Urothelium cell line (cell line): ENCODE measurements at places on chromosomes 2 and 18.

GRCh38 chr18:31097666-31098065, 4.6 kb downstream of the DSC2 start:
- DNase-seq = no peak

GRCh38 chr2:23745726-23746105, 181.2 kb downstream of the ATAD2B start:
- no peak for DNase-seq

DNA sequence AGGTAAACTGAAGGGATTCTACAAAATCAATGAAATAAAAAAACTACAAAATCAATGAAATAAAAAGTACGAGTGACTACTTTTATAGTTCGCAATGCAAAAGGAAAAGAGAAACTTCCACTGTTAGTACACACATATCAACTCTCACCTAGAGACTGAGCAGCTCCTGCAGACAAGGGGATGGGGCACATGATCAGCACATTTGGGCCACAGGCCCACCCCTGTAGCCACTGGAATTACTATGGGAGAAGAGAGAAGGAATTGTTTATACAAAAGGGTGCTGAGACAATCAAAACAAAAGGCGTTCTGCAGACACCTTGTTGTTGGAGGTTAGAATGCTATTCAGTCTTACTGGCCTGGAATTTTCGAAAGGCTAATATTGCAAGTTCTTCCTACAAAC, 34.7 kb upstream of the CD226 start:
- no peak for DNase-seq

DNA sequence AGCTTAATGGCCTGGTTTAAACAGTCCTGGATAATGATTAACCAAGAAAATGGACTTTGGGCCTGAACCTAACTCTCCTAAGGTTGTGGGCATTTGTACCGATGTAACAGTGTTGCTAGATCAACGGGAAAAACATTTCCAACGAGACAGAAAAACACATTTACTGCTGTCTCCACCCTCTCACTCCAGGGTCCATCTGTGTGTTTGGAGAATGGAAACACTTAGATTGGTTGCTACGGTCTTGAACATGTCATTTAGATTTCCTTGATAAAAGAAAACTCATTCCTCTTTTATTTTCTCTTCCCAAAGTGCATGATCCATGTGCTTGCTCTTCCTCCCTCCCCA, 88.0 kb downstream of the SOCS6 start:
- no peak for DNase-seq

GRCh38 chr2:158718196-158718585, 76.9 kb upstream of the DAPL1 start:
- DNase-seq = no peak

GRCh38 chr2:209624192-209624938, 147.3 kb upstream of the UNC80 start:
- DNase-seq = no peak

GRCh38 chr2:152920846-152921245, 202.4 kb downstream of the ARL6IP6 start:
- peak; percentile 29 for DNase-seq

GRCh38 chr2:18651842-18652774, 62.7 kb upstream of the NT5C1B start:
- DNase-seq = no peak

DNA sequence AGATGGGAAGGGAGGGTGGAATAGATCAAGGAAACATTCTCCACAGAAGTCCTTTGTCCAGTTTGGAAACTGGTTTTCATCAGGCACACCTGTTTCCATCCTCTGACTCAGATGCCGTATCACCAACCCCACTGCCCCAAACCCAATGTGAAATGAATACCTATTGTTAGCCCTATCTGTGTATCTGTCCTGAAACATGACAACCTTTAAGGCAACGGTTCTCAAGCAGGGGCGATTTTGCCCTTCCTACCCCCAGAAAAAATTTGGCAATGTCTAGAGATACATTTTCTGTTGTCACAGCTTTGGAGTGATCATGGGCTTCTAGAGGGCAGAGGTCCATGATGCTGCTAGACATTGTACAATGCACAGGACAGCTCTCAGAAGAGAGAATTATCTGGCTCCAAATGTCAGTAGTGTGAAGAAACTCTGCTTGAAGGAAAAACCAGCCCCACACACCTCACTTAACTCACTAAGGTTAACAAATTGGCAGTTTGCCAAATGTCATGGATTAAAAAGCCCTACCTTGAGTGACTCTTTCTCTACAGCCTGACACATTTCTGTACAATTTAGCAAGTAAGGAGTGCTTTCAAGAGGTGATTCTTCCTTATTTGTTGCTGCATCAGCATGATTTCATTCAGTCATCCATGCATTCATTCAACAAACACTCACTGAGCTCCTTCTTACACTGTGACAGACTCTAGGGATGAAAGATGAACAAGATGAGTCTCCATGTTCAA, 3.4 kb downstream of the SCTR start:
- no peak for DNase-seq

GRCh38 chr2:47818777-47819176, 35.8 kb downstream of the MSH6 start:
- DNase-seq = no peak

- no peak for DNase-seq
These were observed 250.5 kb downstream of the SLC8A1 start for GRCh38 chr2:40201425-40201824.

- no peak for DNase-seq
These were observed 5.4 kb upstream of the IGFBP5 start for GRCh38 chr2:216700781-216701180.

- no peak for DNase-seq
These were observed 50.3 kb downstream of the RABL2A start for GRCh38 chr2:113677330-113677729.

- no peak for DNase-seq
These were observed 284.7 kb upstream of the HDAC4 start for GRCh38 chr2:239685556-239685955.

DNA sequence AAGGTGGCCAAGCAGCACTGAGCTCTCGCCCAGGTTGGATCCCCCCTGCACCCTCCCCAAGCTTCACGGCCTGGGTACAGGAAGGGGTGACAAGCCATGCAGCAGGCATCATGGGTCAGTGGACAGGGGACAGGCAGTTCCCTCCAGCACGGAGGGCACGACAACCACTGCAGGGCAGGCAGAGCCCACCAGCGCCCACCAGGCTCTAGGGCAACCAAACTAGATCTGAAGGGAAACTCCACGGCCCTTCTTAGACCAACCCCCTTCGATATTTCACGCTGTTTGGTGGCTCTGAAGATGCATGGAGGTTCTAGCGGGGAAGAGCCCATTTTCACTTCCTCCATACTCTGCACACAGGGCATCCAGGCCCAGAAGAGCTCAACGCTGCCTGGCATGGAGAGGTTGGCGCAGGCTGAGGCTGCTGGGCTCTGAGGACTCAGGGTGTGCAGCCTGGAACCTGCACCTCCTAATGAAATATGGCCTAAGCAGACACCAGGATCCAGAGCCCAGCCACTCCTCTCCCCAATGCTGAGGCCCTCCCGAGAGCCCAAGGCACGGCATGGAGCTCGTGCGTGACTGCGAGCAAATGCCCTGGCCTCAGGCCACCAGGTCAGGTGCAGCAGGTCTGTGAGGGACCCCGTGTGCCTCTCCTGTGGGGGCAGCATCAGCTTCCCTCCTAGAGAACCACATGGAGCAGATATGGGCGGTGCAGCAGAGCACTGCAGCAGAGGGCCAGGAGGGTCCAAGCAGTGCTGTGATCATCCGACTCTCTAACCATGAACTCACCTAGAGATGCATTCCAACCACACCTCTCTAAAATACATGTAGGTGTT, 8.7 kb upstream of the MTERF4 start:
- no peak for DNase-seq

- DNase-seq = no peak
These were observed 619 bp upstream of the FAM168B start for GRCh38 chr2:131093696-131094462.

DNA sequence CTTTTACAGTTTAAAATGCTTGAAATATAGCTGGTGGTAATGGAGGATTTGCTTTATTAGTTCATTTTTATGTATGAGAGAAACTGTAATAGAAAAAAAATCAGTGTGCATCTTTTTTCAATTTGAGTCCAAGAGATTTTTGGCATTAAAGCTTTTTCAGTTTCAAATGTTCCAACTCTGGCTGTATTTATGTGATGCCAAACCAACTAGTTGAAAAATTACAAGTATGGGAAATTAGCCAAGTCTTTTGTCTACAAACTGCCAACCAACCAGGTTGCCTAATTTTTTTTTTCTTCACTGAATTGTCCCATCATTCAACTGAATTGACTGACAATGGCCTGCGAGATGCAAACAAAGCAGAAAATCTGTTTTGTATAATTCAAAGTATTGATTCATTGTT, 95.7 kb downstream of the ICOS start:
- DNase-seq = no peak

GRCh38 chr2:44981714-44982108, 27.5 kb downstream of the SIX2 start:
- DNase-seq = peak; percentile 87

DNA sequence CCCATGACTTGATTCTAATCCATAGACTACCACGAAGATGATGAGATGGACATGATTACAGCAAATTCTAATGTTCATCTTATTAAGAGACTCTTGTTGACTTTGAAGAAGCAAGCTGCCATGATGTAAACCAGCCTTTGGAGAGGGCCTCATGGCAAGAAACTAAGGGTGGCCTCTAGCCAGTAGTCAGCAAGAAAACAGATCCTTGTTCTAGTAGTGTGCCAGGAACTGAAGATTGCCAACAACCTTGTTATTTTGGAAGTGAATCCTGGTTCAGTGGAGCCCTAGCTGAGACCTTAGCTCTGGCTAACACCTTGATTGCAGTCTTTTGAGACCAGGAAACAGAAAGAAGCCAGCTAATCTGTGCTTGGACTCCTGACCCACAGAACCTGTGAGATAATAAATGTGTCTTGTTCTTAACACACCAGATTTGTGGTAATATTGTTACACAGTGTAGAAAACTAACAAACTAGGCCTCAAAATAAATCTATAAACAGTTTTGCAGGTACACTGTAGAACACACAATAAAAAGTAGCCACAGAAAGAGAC, 10.0 kb downstream of the PHOSPHO2 start:
- DNase-seq = no peak

GRCh38 chr2:42102024-42102590, 54.3 kb downstream of the PKDCC start:
- peak; percentile 80 for DNase-seq

DNA sequence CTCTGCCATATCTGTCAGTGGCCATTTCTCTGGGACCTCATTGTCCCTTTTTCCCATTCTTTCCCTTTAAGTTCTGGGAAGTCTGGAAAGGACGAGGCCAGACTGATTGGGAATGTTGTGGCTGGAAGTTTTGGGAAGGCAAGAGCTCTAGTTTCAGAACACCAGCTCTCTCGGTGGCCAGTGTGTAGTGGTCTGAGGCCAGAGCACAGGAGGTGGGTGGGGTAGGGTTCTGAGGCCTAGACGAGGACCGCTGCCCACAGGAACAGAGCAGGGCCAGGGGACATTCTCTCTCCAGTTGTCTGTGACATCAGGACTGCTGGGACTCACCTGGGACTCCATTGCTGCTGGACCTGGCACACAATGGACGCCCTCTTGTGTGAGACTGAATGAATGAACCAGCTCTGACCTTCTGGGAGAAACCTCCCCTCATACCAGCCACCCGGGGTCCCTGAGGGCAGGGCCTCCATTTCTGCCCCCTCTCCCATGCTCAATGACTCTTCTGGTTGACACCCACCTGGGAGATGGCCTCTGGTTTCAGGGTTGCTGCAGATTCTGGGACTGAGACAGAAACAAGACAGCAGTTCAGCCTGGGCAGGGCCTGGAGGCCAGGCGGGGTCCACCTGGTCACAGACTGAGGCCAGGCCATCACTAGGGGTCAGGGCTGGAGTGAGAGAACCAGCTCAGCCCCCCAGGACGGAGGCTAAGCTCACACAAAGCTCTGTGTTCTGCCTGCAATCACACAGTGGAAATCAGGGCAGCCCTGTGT, 8.4 kb upstream of the NPPC start:
- no peak for DNase-seq

- DNase-seq = no peak
These were observed 4.9 kb downstream of the IRS1 start for GRCh38 chr2:226794751-226795171.

GRCh38 chr2:17640406-17640805, 99.9 kb downstream of the VSNL1 start:
- no peak for DNase-seq

GRCh38 chr18:61394983-61395382, 61.8 kb downstream of the CDH20 start:
- no peak for DNase-seq

DNA sequence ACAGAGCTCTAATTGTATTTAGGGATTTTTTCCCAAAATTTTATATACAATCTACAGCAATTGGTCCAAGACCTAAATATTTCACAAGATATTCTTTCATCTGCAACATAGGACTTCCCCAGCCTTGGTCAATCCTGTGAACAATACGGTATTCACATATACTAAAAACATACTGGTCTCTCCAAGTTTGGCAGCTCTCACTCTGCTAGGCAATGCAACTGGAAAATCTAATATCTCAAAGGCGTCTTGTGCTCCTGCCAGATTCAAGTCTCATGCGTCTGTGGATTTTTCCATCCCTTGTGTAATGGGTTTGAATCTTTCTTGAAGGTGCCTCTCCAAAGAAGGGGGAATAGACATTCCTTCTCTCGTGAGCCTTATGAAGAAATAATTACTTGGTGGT, 27.4 kb upstream of the MBOAT2 start:
- no peak for DNase-seq

- DNase-seq = no peak
These were observed 28.3 kb downstream of the C18orf54 start for GRCh38 chr18:54386043-54386442.

- no peak for DNase-seq
These were observed 5.5 kb downstream of the MSGN1 start for GRCh38 chr2:17821535-17822444.

DNA sequence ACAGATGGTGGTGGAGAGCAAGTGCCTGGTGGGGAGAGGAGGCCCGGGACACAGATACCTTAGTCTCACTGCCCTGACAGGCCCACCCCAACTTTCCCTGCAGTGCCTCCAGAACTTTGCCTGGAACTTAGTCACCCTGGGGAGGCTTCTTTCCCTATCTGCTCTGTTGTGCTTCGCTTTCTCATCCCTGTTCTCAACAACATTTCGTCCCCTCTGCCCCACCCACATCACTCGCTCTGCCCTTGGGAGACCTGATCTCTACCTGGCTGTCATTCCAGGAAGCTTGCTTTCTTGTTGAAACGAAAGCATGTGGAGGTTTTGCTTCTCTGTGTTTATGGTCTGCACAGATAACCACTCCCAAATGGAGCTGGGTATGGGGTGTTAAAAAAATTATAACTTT, 93.8 kb downstream of the PRKCE start:
- no peak for DNase-seq

DNA sequence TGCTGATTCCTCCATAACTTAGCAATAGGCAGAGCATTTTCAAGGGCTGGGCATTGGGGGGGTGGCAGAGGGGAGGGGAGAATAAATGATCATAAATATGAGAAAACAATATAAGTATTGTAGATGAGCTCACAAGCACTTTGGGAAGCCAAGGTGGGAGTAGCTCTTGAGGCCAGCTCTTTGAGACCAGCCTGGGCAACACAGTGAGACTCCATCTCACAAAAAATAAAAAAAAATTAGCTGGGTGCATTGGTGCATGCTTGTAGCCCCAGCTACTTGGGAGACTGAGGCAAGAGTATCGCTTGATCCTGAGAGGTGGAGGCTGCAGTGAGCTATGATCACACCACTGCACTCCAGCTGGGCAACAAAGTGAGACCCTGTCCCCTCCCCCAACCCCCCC, 75.9 kb downstream of the MYCN start:
- no peak for DNase-seq

GRCh38 chr2:143525402-143525860, 396.2 kb downstream of the ARHGAP15 start:
- no peak for DNase-seq

- no peak for DNase-seq
These were observed 12.4 kb downstream of the LMAN2L start for GRCh38 chr2:96727431-96727830.
